ENCODE measurements at places on chromosomes 1 and 21.

DNA sequence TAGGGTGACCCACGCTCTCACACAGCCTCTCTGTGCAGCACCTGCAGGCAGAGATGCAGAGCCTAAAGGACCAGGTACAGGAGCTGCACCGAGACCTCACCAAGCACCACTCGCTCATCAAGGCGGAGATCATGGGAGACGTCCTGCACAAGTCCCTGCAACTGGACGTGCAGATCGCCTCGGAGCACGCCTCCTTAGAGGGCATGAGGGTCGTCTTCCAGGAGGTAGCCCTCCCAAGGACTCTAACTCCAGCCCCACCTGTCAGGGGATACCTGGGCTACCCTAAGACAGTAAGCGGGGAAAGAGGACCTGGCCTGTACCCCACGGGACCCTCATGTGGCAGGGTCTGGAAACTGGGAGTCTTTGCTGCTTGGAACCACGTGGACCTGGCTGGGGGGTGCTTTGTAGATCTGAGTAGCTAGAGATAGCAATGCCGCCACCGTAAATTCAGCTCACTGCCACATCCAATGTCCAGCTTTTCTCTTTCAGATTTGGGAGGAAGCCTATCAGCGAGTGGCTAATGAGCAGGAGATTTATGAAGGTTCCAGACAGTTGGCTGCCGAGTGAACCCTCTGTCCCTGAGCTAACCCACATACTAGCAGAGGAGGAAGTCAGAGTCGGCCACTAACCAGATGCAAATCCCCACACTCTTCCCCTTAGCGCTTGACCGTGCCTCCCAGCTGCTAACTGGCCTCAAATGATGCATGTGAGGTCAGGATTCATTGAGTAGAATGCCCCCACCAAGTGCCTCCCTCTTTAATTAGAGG lies 6.5 kb downstream of the RNF207 start:
- DNase-seq, result no peak

DNA sequence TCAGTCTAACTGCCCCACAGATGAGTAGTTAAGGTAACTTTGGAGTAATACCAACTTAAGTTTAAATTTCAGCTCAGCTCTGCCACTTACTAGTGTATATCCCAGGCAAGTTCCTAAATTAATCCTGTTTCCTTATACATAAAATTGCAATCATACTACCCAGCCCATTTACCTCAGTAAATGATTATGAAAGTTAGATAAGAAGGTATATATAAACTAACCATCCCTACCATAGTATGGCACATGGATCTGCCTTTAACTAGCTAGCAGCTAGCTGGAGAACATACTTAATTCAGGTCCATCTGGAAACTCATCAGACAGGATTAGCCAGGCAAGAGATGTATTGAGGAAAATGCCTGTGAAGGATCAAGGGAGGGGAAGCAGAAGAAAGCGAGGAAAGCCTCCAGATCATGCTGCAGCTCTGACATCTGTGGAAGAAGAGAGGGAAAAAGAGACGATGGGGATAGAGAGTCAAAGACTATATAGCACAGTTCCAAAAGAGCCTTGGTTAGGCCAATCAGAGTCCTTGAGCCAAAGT lies 8.0 kb upstream of the JAK1 start:
- no peak for DNase-seq

GRCh38 chr1:84156210-84156621 lies 12.1 kb downstream of the PRKACB start:
- DNase-seq, result no peak

DNA sequence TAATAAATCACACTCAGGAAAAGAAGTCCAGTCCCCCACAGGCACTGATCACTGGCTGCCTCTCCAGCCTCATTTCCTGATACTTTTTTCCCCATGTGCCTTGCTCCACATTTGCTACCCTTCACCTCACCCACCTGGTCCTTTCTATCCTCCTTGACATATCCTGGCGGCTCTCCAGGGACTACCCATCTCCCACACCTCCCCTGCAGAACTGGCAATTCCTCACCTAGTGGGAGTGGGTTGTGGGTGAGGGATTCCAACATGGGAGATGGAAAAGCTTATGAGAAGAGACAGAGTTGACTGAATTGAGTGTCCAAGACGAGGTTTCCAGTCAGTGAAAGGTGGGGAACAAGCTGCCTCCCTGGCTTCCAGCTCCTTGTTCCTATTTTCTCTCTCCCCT lies 69.6 kb downstream of the FCRL5 start:
- no peak for DNase-seq

GRCh38 chr1:206714331-206715058 lies 29.8 kb downstream of the MAPKAPK2 start:
- DNase-seq, result peak; percentile 28

DNA sequence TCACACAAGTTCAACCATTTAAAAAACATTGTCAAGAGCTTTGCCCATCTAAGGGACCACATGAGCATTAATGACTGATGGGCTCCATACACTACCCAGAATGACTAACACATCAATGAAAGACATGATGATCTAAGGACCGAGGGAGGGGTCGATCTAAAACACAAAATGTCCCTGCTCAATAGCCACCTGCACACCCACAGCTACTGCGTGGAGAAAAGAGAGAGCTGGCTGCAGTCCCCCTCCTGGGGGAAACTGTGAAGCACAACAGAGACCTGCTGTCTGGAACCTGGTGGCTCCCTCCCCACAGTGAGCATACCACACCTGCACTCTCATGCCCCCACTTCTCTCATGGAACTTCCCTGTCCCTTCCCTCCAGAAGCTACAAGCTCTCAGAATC lies 130.1 kb upstream of the ERG start:
- no peak for DNase-seq

- peak; percentile 81 for DNase-seq
Measured at GRCh38 chr1:165631342-165632151, 513 bp downstream of the MGST3 start.

DNA sequence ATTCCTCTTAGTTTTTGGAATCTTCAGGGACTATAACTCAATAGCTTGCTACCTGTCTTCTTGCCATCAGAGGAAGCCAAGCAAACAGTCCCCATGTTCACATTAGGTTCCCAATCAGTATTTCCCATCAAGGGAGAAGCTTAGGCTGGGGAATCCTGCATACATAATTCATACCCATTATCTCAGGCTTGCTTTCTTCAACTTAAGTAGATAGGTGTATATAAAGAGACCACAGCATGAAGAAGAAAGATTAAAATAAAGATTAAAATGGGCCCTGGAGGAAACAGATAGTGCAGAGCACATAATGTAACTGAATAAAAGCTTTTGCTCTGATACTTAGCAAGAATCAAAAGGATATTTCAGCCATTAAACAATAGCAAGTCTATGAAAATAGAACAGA lies 29.0 kb upstream of the KCNK1 start:
- no peak for DNase-seq

DNA sequence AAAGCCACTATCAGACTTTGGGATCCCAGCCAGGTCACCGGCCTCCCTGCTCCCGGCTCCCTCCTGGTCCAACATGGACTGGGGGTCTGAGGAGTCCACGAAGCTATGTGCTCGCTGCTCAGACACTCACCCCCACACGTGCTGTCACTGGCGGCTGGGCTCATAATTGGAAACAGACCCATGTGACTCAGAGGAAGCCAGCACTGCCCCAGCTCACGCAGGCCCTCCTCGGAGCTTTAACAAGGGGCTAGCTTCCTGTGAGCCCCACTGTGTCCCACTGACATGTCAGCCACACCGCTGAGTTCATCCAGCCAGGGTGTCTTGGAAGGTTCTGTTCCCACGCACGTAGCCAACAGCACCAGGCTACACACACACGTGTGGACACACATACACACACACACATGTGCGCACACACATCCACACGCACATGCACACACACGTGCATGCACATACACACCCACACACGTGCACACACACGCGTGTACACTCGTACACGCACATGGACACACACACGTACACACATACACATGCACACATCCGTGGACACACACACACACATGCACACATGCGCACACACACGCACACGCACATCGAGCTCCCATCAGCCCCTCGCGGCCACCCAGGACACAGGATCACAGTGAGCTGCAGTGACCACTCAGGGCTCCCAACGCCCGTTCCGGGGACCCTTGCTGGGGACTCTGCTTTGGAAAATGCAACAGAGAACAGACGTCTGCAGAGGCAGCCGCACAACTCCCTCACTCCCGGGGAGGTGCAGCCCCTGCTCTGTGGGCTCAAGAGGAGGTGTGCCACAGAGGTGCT lies 18.4 kb upstream of the COL6A2 start:
- DNase-seq, result peak; percentile 59

DNA sequence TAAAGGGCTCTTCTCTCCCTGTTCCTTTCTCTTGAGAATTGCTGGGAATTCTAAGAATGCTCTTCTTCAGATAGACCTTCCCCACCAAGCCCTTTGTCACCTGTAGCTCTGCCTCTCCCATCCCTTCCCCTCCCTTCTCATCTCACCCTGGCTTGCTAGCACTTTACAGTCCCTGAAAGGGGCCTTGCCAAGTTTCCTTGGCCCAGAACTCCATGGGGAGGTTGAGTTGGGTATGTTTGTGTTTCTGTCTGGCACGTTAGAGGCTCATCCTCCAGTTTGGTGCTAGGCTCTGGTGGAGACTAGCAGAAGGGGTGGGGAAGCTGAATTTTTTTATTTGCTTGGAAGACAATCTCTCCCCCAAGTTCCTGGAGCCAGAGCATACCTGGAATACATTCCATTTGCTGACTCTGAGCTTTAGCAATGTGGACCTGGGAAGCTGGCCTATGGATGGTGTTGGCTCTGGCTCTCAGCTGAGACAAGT lies 4.9 kb downstream of the CGN start:
- no peak for DNase-seq

DNA sequence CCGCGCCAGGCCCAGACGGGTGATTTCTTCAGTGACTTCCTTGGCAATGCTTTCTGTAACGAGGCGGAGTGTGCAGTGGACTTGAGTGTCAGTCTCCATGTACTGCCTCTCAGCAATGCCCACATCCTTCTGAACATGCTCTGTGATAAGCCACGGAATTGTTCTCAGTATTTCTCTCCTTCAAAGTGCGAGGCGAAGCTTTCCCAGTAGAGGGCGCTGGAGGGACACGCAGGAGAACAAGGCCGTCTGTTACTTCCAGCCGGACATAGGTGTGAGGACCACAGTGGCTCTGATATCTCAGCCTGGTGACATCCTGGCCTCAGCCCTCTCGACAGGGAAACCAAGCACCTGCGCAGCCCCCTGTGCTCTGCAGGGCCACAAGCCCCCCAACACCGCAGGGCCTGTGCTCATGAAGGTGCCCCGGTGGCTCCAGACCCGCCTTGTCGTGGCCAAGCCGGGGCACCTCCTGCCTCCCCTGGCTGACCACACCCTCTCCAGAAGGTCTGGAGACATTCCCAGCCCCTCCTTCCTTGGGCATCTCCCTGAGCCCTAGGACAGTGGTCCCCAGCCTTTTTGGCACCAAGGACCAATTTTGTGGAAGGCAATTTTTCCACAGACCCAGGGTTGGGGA lies 46.1 kb upstream of the BACE2 start:
- peak; percentile 83 for DNase-seq

- no peak for DNase-seq
Measured at GRCh38 chr1:74502432-74502831, 10.0 kb downstream of the LRRC53 start.

DNA sequence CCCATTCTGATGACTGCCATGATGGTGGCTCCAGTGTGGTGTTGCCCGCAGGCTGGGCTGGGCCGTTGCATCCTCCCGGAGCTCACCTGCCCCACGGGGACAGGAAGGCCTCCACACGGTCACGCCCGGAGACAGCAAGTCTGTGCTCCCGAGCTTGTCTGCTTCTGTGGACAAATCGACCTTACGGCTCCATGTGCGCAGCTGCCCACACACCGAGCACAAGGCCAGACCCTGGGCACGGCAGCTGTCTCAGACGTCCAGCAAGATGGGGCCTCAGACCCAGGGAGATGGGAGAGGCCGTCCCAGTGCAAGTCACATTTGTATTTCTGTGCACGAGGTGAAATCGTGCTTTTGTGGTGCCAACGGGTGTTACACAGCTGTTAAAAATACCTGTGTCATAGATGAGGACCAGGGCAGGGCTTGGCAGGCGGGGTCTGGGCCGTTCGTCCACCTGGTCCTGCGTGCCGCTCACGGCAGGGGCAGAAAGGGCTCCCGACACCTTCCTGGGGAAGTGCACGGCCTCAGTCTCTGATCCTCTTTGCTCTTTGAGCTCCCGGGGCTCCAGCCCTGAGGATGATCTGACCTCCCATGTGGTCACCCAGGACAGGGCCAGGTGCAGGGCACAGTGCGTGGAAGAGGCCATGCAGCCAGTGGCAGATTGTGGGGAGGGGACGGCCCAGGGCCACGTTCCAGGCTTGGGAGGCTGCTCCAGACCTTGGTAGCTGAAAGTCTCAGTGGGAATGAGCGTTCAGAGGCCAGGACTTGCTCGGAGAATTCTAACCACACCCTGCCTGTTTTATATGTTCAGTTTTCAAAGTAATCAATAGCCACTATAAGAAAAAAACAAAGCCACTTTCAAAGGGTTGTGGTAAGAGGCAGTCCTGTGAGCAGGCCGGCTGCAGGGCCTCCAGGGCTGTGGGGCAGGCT lies 13.5 kb downstream of the COL6A1 start:
- peak; percentile 52 for DNase-seq

DNA sequence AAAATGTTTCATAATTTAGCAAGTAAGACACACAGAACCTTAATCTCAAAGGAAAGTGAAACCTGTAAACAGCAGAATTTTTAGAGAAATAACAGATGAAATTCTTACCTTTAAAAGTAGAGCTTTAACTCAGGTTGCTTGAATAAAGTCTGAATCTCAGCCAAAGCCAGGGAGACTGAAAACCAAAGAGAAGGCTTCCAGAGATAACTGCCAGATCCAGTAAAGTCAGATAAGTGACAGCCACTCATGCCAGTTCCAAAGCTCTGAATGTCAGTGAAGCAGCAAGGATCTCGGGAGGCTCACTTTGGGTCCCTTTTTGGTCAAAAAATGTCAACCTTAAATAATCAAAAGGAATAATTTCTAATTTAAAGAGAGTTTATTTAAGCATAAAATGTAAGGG lies 199.9 kb upstream of the CHRM3 start:
- DNase-seq, result no peak

DNA sequence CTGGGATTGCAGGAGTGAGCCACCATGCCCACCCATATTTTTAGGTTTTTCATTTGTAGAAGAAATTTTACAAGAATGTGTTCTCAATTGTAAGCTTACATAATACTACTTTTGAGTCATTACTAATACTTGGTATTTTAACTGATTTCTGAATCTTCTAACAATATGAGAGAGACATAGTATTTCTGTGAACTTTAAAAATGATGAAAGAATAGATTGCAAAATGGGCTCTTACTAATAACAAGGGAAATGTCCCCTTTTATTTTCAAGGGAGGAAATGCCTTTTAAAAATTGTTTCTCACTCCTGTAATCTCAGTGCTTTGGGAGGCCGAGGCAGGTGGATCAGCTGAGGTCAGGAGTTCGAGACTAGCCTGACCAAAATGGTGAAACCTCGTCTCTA lies 5.9 kb downstream of the AGO3 start:
- DNase-seq, result no peak

Data from upper lobe of right lung (tissue), 1 donor.